ENCODE measurements at places on chromosomes 11 and 22.

DNA sequence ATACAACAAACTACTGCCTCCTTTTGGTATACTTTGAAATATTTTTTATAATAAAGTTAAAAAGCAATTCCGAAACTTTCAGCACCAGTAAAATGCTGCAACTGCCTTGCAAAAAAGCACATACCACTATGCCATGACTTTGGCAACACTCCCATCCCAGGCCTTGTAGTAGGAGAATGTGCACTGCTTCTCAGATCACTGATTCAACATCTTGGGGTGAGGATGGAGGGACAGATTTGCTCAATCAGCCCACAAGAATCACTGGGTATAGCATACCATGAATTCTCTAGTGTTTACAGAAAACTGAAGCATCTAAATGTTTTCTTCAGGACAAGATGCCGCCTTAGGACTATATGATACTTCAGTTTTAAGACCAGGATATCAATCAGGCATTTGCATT, 14.9 kb downstream of the EIF4ENIF1 start:
- DNase-seq: no peak

DNA sequence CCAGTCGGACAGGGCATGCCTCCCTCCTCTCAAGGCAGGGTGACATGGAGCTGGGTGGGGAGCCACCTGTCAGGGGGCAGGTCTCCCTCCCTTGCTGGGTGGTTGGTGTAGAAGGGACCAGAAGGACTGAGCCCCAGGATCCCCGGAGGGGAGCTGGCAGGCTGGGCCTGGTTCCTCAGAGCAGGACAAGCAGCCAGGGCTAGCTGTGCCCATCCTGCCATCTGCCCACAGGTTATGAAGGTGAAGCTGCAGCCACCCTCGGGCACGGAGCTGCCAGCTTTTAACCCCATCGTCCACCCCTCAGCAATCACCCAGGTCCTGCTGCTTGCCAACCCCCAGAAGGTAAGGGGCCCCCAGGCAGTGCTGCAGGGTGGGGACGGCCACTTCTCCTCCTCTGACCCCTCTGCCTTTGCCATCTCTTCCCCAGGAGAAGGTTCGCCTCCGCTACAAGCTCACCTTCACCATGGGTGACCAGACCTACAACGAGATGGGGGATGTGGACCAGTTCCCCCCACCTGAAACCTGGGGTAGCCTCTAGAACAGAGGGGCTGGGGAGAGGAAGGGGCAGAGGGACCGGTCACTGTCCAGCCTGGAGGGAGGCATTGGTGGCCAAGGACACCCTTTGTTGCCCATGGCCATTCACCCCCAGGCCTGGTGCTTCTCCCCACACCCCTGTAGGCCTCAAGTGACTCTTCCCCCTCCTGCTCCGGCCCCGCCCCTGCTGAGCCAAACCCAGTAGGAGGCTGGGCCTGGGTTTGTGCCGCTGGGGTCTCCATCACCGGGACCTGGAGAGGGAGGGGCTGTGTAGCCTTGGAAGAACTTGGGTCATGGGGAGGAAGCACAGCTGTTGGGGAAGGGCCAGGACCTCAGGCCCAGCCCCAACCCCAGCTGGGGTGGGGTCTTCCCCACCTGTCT, 7.0 kb upstream of the SH3BP1 start:
- no peak for DNase-seq

DNA sequence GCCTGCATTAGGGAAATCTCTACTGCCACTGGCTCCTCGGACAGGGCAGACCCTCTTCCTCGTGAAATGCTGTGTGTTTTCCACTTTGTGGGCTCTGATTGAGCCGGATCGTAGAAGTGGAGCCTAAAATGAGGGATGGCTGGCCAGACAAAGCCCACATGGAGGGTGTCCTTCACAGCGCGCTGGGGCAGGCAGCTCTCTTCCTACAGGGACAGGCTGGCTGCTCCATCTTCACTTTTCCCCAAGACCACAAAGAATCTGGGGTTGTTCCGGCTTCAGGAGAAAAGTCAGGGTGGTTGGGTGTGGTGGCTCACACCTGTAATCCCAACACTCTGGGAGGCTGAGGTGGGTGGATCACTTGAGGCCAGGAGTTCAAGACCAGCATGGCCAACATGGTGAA, 94.9 kb downstream of the MORC2 start:
- no peak for DNase-seq

GRCh38 chr11:121909596-121909995, 206.4 kb downstream of the BLID start:
- DNase-seq: no peak

- DNase-seq: no peak
Observed at GRCh38 chr11:96697466-96697865, 307.7 kb downstream of the JRKL start.

DNA sequence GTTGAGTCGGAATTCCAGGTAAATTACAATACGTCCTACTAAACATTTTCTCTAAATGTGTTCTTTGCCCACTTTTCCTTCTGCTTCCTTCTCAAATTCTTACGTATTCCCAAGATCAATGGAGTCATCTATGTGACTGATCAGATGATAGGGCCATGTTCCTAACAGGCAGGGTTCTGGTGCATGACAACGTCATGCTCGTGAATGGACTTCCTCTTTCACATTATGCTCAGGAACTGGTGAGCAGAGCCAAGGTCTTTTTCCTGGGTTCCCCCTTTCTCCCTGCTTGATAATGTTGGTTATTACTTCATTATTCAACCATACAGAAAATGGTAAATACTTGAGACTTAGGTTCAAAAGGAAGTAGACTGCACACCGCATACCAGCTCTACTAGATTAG, 789.4 kb downstream of the OPCML start:
- DNase-seq: no peak

GRCh38 chr22:27571463-27572277, 229.9 kb downstream of the MN1 start:
- no peak for DNase-seq
